ENCODE measurements at places on chromosomes 11 and 22.

DNA sequence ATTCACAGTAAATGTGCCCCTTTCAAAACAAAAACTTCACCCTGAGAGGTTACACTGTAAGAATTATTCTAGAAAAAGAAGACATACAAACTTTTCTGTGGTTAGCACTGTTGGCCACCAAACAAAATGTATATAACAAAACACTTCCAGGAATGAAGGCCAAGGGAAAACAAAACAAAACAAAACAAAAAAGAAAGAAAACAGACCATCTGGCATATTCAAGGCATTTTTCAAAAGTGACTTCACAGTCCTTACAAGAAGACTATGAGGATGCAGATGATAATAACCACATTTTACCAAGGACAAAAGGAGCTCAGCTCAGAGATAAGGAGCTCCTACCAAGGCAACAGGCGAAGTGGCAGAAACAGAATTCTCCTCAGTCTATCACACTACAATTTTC is 24.9 kb downstream of the CTSC start:
- no peak for DNase-seq

- no peak for DNase-seq
These were observed 19.6 kb upstream of the PDGFD start for GRCh38 chr11:104183593-104183992.

- DNase-seq = peak; percentile 79
These were observed 51.7 kb downstream of the CHRDL2 start for GRCh38 chr11:74679513-74679865.

DNA sequence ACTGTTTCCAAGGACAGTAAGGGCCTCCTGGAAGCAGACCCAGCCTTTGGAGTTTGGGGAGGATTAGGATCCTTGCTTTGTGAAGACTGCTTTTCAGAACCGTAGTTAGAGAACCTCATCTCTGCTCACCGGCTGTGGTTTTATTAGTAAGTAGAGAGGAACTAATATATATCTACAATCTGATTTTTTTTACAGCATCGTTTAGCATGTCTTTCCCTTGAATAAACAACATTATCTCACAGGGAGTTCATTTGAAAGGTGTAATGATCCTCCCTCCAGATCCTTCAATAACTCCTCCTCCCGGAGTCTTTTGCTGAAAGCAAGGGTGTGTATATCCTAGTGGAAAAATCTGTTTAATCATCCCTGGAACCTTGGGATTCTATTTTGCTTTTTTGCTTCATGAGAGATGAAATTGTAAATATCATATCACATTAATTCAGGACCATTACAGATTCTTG is 132.7 kb downstream of the DBX1 start:
- no peak for DNase-seq

DNA sequence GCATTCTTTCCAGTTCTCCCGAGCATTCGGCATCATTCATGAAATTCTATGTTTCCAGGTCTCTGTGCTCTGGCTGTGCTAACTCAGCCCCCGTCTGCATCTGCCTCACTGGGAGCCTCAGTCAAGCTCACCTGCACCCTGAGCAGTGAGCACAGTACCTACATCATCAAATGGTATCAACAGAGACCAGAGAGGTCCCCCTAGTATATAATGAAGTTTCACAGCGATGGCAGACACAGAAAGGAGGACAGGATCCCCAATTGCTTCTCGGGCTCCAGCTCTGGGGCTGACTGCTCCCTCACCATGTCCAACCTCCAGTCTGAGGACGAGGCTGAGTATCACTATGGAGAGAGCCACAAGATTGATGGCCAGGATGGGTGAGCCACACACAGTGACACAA is 52.8 kb upstream of the IGLL5 start:
- no peak for DNase-seq

GRCh38 chr11:24949406-24949805 is 452.6 kb downstream of the LUZP2 start:
- no peak for DNase-seq

GRCh38 chr11:32056438-32056837 is 34.4 kb upstream of the RCN1 start:
- DNase-seq = no peak

- DNase-seq = peak; percentile 77
These were observed 36.1 kb downstream of the LIMK2 start for GRCh38 chr22:31248138-31248745.

- DNase-seq = no peak
These were observed 7.0 kb downstream of the CD81 start for GRCh38 chr11:2383852-2384804.

GRCh38 chr22:41198027-41198580 is 7.0 kb upstream of the L3MBTL2 start:
- DNase-seq = no peak

GRCh38 chr22:36981247-36981775 is 37.9 kb downstream of the TST start:
- no peak for DNase-seq

- DNase-seq = no peak
These were observed 227.4 kb downstream of the INSC start for GRCh38 chr11:15342163-15342562.

DNA sequence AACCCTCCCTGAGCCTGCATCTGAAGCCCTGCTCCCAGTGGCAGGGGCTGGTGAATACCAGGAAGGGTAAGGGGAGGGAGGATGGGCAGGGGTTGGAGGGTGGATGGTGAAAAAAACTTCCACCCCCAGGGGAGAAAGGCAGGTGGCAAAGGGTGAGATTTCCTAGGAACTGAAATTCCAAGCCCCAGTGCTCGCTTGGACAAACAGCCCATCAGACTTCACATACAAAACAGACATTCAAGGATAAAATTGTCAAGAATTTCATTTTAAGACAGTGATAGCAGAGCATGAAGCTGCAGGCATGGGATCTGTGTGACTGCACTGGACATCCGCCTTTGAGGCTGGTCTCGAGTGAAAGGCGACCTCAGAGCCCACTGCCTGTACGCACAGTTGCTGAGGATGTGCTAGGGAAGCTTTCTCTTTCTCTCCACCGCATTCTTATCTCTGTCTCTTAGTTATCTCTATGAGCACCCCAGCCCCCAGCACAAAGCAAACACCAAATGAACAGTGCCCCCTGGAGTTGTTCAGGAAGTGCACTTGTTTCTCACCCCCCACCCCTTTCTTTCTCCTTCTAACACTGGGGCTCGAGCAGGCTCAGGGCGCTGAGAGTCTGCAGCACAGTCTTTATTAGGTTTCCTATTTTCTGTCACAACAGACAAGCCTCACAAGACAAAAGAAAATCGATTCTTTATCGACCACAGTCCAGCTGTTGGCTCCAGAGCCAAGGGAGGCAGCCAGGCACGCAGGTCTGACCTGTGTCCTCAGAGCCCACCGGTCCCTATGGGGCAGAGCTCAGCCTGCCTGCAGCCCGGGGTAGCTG is 237.3 kb upstream of the NCAM1 start:
- DNase-seq = no peak

Measured in lower leg skin (tissue), 4 donors.